HFFc6 (cell line): ENCODE measurements at places on chromosomes 4 and X.
A peak's percentile ranks its signal among the peaks of the same experiment; 100 is the strongest.

- no peak for DNase-seq
Observed at GRCh38 chr4:112517911-112518310, 1.9 kb upstream of the NEUROG2 start.

DNA sequence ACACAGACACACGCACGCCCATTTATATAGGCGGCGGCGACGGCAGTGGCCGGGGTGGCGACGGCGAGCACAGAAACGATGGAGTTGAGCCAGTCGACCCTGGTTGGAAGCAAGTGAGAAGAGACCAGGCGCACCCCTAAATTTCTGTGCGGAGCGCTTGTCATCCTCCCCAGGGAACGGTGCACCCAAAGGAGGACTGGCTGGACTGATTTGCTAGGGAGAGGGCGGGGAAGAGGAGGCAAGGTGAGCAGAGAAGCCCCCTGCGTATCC is 302 bp downstream of the NHS start:
- DNase-seq, result no peak

DNA sequence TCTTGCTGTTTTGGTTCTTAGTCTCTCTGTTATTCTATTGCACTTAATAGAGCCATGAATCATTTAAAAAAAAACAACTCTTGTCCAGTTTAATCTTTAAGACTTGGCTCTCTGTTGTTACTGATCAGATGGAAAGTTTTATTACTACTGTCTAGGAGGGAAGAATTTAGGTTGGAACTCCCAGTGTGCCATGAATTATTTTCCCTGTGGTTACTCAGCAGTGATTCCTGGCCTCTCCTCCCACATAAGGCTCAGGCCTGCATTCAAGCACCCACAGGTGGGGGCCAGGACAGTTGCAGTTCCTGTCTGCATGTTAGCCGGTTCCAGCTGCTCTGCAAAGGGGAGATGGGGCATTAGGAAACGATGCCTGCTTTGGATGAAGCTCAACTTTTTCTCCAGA is 29.8 kb upstream of the ESX1 start:
- peak; percentile 13 for DNase-seq

GRCh38 chr4:73911746-73912145 is 42.6 kb downstream of the CXCL1 start:
- DNase-seq, result no peak

DNA sequence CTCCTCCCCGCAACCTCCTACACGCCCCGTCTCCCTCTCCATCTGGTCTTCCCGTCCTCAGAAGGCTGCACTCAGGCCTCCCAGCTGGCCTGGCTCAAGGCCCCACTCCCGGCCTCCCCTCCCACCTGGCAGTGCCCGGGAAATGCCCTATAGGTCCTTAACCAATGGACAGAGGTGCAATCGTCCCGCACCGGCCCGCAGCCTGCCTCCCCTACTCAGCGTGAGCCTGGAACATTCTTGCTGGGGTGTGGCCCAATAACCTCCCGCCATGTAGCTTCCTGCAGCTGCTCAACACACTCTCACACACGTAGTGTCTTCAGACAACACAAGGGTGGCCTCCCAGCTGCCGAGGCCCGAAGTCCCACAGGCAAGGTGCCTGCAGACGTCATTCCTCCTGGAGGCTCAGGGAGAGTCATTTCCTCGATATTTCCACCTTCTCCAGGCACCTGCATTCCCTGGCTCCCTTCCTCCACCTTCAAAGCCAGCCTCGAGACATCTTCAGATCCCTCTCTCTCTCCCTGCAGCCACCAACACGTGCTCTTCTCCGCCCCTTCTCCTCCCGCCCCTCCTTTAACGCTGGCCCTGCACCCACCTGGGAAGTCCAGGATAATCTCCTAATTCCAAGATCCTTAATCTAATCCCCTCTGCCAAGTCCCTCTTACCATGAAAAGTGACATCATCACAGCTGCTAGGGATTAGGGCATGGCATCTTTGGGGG is 56.2 kb downstream of the ADRA2C start:
- no peak for DNase-seq

- no peak for DNase-seq
Observed at GRCh38 chrX:67558267-67558666, 14.4 kb downstream of the AR start.

DNA sequence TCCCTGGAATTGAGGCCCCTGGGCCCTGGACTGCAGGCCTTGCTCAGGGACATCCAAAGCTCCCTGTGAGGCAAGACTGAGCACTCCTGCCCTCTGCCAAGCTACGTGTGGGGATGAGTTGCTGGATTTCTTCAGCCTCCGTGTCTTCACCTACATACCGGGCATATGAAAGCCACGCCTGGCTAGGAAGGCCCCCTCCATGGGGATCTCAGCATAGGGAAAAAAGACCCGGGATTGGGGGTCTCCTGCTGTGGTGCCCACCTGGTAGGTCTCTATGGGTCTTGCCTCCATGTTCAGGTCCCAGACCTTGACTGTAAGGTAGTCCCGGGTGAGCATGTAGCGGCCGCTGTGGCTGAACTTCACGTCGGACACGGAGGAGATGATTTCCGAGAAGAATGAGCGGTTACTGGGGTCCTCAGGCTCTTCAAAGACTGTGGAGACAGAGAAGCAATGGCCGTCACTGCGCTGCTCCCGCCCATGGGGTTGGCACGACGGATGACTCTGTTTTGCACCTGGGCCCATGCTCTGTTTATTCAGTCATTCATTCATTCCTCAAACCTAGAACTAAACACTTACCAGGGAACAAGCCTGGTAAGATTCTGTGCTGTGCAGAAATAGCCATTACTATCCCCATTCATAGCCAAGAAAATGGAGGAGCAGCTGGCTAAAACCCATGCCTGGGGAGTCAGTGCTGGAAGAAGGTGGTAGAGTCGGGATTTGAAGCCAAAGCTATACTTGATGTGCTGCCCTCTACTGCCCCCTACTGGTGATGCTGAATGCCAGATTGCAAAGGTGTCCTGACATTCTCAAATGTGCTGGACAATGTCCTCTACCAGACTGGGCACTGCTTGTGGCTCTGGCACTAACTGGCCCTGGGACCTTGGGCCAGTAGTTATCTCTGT is 63.9 kb downstream of the WFS1 start:
- DNase-seq, result no peak

DNA sequence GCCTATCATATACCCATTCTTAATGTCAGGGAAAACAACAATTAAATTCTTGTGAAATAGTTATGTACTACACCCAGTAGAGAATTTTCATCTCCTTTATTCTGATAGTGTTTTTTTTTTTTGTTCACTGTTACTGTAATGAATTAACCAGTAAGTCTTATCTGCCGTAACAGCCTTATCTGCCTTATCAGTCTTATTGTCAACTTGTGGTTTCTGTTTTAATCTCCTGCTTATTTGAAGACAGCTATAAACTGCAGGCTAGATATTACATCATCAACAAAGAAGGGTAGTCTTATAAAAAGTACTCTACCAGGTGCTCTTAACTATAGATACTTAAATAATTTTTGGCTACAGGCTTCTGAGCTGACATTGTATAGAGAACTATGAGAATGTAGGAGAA is 79.5 kb downstream of the MAGEB5 start:
- DNase-seq, result no peak
